ENCODE measurements at places on chromosomes 5 and 9. TPM values are rescaled to one million over a fixed set of nuclear protein-coding genes. Genes with fewer than 3 reads are reported as not detected.

- DNase-seq: no peak
Observed at GRCh38 chr5:121668635-121669034, 183.0 kb upstream of the FTMT start.

DNA sequence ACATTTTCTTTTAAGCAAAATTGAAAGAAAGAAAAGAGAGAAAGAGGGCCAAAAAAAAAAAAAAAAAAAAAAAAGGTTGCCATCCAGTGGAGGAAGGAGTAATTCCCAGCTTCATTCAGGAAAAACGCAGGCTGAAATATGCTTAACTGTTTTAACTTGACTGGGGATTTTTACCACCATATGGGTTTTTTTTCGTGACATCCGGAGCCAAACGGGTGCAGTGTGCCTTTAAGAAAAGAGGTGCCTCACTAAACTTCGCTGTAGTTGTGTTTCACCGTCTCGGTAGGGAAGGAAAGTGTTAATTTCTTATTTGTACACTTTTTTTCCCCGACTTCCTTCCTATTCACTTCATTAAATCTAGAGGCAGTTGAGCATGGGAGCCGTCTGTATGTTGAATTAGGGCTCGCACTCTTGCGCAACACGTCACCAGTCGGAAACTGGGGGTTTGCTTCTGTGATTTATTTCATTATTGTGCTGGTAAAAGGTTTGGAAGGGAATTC, 143.0 kb downstream of the SMARCA2 start:
- no peak for DNase-seq

DNA sequence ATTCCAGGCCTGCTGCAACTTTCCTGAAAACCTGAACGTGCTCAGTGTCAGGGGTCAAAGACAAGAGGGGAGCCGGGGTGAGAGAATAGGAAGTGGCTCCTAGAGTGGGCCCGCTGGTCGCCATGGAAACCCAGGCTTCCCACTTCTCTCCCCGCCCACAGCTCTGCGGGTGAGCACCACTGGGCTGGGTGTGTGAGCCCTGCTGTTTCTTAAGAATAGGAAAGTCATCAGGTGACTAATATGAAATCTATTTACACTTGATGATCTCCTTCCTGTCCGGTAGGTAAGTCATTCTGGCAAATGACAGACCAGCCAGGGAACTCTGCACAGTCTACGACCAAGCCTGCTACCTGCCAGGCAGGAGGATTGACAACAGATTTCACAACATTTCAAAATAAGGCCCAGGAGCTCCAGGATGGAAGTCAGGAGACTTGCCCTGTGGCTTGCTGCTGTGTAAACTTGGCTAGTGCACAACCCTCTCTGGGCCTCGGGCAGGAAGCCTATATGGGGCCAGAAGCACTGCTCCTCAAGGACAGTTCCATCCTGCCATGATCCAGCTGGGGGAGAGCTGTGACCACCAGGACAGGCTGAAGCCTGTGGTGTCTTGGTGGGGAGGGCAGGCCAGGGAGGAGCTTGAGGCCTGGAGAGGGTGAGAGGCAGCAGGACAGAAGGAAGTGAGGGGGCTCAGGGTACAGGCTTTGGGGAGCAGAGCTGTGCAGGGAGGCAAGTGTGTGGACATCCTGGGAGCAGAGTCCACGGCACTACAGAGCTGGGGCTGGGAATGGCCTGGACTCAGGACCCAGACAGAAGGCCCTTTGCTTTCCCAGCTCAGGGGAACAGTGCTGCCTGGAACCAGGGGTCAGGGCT, 60.6 kb downstream of the SHB start:
- peak; percentile 46 for DNase-seq

DNA sequence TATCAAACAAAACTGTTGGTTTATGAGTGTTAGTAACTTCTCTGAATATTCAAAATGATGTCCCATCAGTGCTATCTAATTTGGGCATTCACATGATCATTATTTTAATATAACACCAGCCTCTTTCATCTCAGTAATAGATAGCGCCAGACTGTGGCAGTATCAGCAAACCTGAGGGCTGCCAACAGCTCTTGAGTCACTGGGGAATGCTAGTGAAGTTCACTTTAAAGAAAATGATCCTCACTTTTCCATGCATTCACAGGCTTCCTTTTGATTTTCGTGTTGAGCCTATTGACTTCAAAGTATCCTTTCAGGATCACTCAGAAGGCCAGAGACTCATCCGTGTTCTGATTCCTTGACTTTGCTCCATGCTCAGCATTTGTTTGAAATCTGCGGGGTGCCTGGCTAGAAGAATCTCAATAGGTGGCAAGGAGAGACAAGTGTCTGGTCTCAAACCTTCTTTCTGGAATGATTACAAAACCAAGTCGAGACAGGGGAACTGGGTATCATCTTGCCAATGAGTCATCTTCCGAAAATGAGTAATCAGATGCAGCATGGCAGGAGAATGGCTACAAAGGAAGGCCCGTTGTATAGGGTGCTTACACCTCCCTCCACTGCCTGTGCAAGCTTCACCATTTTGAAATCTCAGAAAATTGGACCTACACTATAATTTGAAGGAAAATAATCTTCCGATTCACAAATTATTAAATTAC, 509.1 kb downstream of the RASEF start:
- no peak for DNase-seq

DNA sequence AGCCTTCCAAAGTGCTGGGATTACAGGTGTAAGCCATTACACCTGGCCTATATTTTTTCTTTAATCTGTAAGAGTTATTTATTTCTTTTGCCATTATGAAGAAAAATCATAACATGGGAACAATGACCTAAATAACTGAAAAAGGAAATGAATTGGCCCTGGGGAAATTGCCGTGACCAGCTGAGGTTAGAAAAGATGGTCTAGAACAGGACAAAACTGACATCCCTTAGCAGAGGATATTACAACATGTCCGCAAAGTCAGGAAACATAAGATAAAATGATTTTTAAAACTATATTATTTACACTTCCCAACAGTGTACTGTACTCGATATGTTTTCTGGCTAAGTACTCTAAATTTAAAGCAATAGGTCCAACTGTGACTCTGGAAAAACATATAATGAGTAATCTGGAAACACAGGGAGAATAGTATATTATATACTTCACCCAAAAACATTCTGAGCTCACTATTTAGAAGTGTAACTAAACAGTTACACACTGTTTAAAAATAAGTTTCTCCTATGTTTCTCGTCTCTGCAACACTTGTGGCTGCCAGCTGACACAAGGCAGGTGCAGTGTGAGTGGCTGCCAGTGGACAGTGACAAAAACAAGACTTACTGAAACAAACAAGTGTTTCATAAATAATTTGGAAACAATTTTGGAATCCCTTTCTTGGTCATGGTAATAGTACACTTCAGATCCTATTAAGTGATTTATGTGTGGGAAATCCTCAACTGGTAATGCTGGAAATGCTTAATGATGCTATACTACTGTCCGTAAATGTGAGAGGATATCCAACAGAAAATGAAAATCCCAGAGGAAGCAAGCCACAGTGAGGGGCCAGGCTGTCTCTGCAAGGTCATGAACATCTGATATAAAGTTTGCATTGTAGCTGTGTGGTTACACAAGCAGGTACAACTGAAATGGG, 69.1 kb downstream of the C9orf85 start:
- no peak for DNase-seq

DNA sequence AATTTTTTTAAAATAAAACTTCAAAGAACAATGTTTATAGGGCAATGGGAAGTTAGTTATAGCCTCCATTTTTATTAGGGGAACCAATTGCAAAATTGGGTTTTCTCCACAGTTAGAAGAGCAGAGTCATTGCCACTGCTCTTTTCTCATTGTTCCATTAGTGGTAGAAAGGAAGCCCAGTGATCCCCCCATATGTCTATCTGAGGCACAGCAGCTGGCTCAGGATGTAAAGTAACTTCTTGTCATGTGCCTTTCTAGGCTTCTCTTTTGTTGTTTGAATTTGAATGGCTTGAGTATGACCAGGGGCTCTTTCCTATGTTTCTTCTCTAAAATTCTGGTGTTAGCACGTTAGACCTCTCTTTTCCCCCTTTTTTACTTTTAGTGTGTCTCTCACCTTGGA, 61.2 kb downstream of the UBAP1 start:
- DNase-seq: no peak

CDC20B gene
- not detected for total RNA-seq

ADAMTSL1 gene
- total RNA-seq: 11.4 TPM

FOXD4L5 gene
- under 0.01 TPM for total RNA-seq

FOXD4L6 gene
- total RNA-seq: 0.82 TPM
